Activated naive CD8-positive, alpha-beta T cell treated with anti-CD3 and anti-CD28 coated beads for 36 hours (primary cell): ENCODE measurements at places on chromosomes 6 and 20.

DNA sequence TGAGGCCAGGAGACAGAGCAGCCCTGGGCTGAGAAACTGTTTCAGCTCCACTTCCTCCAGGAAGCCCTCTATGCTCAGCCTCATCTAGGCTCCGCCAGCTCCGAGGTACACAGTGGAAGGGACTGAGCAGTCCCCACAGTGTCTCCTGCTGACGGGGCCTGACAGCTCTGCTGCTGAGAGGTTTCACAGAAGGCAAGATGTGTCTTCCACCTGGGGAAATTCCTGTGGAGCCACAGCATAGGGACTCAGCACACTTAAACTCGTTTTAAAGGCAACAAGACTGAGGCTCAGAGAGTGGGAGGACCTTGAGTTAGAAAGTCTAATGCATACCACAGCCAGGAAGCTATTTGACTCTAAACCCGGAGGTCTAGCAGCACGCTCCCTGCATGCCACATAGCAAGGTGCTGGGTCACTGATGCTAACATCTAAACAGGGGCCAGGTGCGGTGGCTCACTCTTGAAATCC is 6.8 kb downstream of the ADA start:
- no peaks in the 10 kb centered on the region for H3K27me3 ChIP-seq
- H3K4me1 ChIP-seq, result peaks cover 76% of the 10 kb centered on the region
- peak overlapping the region; percentile 82 for H3K27ac ChIP-seq
- DNase-seq, result peak; percentile 41
- H3K36me3 ChIP-seq, result peaks cover 10% of the 10 kb centered on the region

GRCh38 chr6:43668151-43669028 is 19.2 kb downstream of the MRPS18A start:
- H3K4me3 ChIP-seq, result peak overlapping the region; percentile 60
- no peaks in the 10 kb centered on the region for H3K27me3 ChIP-seq
- H3K27ac ChIP-seq, result peak overlapping the region; percentile 66
- peaks cover 37% of the 10 kb centered on the region for H3K4me1 ChIP-seq
- H3K36me3 ChIP-seq, result peaks cover 6% of the 10 kb centered on the region
- peak; percentile 65 for DNase-seq

GRCh38 chr6:44219053-44219814 is 2.5 kb downstream of the MYMX start:
- peaks cover 17% of the 10 kb centered on the region for H3K27me3 ChIP-seq
- H3K27ac ChIP-seq, result no peak overlapping the region
- H3K36me3 ChIP-seq, result peaks cover under 1% of the 10 kb centered on the region

- no peak overlapping the region for H3K27ac ChIP-seq
- peaks cover 4% of the 10 kb centered on the region for H3K27me3 ChIP-seq
- H3K4me1 ChIP-seq, result no peaks in the 10 kb centered on the region
- no peaks in the 10 kb centered on the region for H3K36me3 ChIP-seq
These were observed 125.2 kb upstream of the PMEPA1 start for GRCh38 chr20:57835074-57835452.

DNA sequence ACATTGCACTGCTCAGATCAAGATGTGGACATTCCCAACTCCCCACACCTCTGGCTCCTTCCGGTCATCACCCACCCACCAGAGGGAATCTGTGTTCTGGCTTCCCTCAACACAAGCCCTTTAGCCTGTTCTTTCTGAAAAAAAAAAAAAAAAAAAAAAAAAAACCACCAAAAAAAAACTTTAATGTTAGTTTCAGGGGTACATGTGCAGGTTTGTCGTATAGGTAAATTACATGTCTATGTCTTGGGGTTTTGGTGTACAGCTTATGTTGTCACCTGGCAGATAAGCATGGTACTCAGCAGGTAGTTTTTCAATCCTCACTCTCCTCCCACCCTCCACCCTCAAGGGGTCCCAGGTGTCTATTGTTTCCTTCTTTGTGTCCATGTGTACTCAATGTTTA is 135.8 kb upstream of the FOXA2 start:
- H3K27ac ChIP-seq, result no peak overlapping the region
- H3K4me3 ChIP-seq, result no peak overlapping the region
- no peaks in the 10 kb centered on the region for H3K36me3 ChIP-seq

- H3K4me3 ChIP-seq, result no peak overlapping the region
- H3K27me3 ChIP-seq, result no peaks in the 10 kb centered on the region
- no peaks in the 10 kb centered on the region for H3K4me1 ChIP-seq
- peaks cover 11% of the 10 kb centered on the region for H3K36me3 ChIP-seq
These were observed 45.8 kb upstream of the PNRC1 start for GRCh38 chr6:89034586-89035251.

- no peaks in the 10 kb centered on the region for H3K4me1 ChIP-seq
- H3K4me3 ChIP-seq, result no peak overlapping the region
- no peaks in the 10 kb centered on the region for H3K36me3 ChIP-seq
These were observed 223.5 kb downstream of the MEI4 start for GRCh38 chr6:77876300-77876699.

DNA sequence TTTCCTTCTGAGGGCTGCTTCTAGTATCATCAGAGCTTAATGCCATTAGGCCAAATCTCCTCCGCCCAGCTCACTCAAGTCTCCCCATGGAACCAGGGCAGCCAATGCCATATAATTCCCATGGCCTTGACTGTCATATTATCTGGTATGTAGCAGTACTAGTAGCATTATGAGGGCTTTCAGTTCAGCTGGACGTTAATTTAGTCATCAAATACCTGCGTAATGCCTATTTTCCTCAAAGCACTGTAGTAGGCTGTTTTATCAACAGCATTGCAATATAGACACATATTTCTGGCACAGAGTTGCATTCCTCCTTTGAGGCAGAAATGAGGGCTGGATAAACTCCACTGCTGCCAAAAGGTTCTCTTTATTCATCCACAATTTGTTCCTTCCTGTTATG is 1.7 kb downstream of the KCTD20 start:
- H3K4me3 ChIP-seq, result peak overlapping the region; percentile 96
- no peaks in the 10 kb centered on the region for H3K27me3 ChIP-seq
- H3K4me1 ChIP-seq, result peaks cover 46% of the 10 kb centered on the region
- no peak for DNase-seq

GRCh38 chr6:56318851-56319250 is 71.5 kb upstream of the COL21A1 start:
- H3K27me3 ChIP-seq, result peaks cover 4% of the 10 kb centered on the region
- no peaks in the 10 kb centered on the region for H3K36me3 ChIP-seq
- no peak overlapping the region for H3K4me3 ChIP-seq
- H3K4me1 ChIP-seq, result no peaks in the 10 kb centered on the region
- H3K27ac ChIP-seq, result no peak overlapping the region
- DNase-seq, result no peak

GRCh38 chr6:44833248-44833647 is 445.7 kb downstream of the CDC5L start:
- H3K27ac ChIP-seq, result peak overlapping the region; percentile 12
- H3K4me1 ChIP-seq, result peaks cover 36% of the 10 kb centered on the region
- DNase-seq, result no peak

GRCh38 chr20:48716086-48716485 is 111.7 kb downstream of the PREX1 start:
- H3K4me1 ChIP-seq, result peaks cover 82% of the 10 kb centered on the region
- H3K27me3 ChIP-seq, result no peaks in the 10 kb centered on the region
- DNase-seq, result peak; percentile 71

- peaks cover 11% of the 10 kb centered on the region for H3K27me3 ChIP-seq
- no peak overlapping the region for H3K4me3 ChIP-seq
- no peaks in the 10 kb centered on the region for H3K36me3 ChIP-seq
- H3K4me1 ChIP-seq, result no peaks in the 10 kb centered on the region
These were observed 215.1 kb downstream of the PHACTR1 start for GRCh38 chr6:12931639-12932038.

DNA sequence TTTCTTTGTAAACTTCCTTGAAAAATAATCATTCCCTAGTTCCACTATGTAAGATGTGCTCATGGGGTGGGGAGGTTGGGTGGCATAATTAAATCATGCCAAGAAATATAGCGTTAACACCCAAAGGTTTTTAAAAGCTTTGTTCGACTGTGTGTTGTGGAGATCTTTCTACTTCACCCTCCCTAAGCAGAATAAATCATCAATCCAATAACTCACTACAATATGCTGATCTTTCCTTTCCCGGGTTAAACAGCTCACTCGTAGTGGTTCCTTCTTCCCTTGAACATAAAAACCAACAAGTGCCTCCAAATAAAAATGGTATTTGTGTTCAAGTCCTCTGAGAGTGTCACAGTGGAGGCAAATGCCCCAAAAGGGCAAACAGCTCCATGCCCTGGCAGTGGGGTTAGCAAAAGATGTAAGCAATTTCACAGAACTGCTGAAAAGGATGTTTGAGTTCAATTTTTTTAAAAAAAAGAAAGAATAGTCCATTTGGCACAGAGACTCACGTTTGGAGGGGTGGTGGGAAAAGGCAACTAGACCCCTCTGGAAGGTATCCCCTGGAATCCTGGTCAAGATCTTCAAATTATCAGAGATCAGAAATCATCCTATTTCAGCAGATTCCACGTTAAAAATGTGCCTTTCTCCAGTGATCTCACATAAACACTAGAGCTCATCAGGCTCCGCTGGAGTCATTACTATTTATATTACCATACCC is 99.1 kb downstream of the TFAP2A start:
- DNase-seq, result no peak
- H3K27ac ChIP-seq, result no peak overlapping the region
- peaks cover 3% of the 10 kb centered on the region for H3K27me3 ChIP-seq
- no peaks in the 10 kb centered on the region for H3K36me3 ChIP-seq
- H3K4me3 ChIP-seq, result no peak overlapping the region
- no peaks in the 10 kb centered on the region for H3K4me1 ChIP-seq

GRCh38 chr6:21586740-21587178 is 6.8 kb upstream of the SOX4 start:
- H3K4me3 ChIP-seq, result peak overlapping the region; percentile 83
- H3K36me3 ChIP-seq, result peaks cover 2% of the 10 kb centered on the region

- no peak overlapping the region for H3K4me3 ChIP-seq
- H3K36me3 ChIP-seq, result no peaks in the 10 kb centered on the region
- peaks cover 15% of the 10 kb centered on the region for H3K27me3 ChIP-seq
- H3K27ac ChIP-seq, result no peak overlapping the region
These were observed 100.2 kb upstream of the ARMC2 start for GRCh38 chr6:108748055-108748454.

DNA sequence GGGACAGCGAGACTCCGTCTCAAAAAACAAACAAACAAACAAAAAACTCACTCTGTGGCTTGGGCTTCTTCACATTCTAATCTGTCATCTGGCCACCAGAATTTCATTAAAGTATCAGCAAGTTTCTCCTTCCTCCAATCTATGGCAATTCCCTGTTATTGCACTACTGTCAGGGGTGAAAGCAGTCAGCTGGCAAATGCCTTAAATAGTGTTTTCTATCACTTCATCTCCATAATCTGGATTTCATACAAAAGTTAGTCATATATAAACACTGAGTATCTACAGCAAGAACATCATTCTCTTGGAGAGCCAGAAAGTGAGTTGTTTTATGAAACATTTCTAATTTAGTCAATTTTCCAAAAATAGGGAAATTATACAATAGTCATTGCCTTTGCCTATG is 56.1 kb downstream of the PHACTR3 start:
- no peak overlapping the region for H3K4me3 ChIP-seq
- no peak overlapping the region for H3K27ac ChIP-seq
- H3K27me3 ChIP-seq, result peaks cover 17% of the 10 kb centered on the region
- H3K4me1 ChIP-seq, result no peaks in the 10 kb centered on the region
- DNase-seq, result no peak

GRCh38 chr6:137145421-137145820 is 28.0 kb downstream of the IL22RA2 start:
- H3K27me3 ChIP-seq, result peaks cover 6% of the 10 kb centered on the region
- H3K36me3 ChIP-seq, result no peaks in the 10 kb centered on the region
- H3K4me3 ChIP-seq, result no peak overlapping the region
- DNase-seq, result no peak
- H3K27ac ChIP-seq, result no peak overlapping the region

DNA sequence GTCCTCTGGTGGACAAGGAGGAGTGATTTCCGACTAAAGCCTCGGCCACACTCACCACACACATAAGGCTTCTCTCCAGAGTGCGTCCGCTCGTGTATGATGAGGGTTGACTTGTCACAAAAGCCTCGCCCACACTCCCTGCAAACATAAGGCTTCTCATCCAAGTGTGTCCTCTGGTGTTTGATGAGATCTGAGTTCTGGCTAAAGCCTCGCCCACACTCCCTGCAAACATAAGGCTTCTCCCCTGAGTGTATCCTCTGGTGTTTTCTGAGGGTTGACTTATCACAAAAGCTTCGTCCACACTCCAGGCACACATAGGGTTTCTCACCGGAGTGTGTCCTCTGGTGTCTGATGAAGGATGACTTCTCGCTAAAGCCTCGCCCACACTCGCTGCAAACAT is 12.9 kb upstream of the SNRPB start:
- H3K36me3 ChIP-seq, result peaks cover 59% of the 10 kb centered on the region
- H3K4me1 ChIP-seq, result no peaks in the 10 kb centered on the region
- no peak overlapping the region for H3K4me3 ChIP-seq
- H3K27me3 ChIP-seq, result no peaks in the 10 kb centered on the region
- DNase-seq, result no peak
- H3K27ac ChIP-seq, result no peak overlapping the region

- H3K27me3 ChIP-seq, result no peaks in the 10 kb centered on the region
- peak within 1 kb of the TSS; percentile 80 for H3K4me3 ChIP-seq
- peak within 1 kb of the TSS; percentile 88 for H3K27ac ChIP-seq
- H3K4me1 ChIP-seq, result peaks cover 30% of the 10 kb centered on the region
- H3K36me3 ChIP-seq, result peaks cover 28% of the 10 kb centered on the region
These were observed at the start of gene ECI2 for GRCh38 chr6:4134841-4135664. TSS of gene ECI2 (minus strand) at chr6:4135575. CDS start at chr6:4135560, 15 bp downstream.

DNA sequence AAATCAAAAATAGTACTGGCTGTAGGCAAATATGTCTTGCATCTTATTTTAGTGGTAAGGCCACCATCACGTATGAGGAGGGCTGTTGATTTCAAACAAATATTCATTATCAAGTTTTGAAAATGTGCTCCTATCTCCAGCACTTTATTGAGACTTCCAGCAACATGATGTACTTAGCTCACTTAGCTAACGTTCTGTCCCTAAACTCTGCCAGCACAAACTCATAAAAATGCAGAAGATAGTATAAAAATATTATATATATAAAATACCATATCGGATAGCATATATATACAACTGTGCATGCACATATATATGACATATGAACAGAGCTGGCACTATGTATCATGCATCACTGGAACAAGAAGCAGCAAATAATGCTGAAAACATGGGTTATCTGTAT is 762.3 kb downstream of the C6orf118 start:
- no peak overlapping the region for H3K27ac ChIP-seq
- DNase-seq, result no peak
- no peaks in the 10 kb centered on the region for H3K27me3 ChIP-seq
- H3K4me3 ChIP-seq, result no peak overlapping the region
- H3K4me1 ChIP-seq, result no peaks in the 10 kb centered on the region
- no peaks in the 10 kb centered on the region for H3K36me3 ChIP-seq

- H3K27ac ChIP-seq, result no peak overlapping the region
- H3K4me3 ChIP-seq, result no peak overlapping the region
- peaks cover 13% of the 10 kb centered on the region for H3K27me3 ChIP-seq
- H3K4me1 ChIP-seq, result peaks cover 11% of the 10 kb centered on the region
- DNase-seq, result no peak
These were observed 117.7 kb downstream of the PLEKHG1 start for GRCh38 chr6:150717419-150717818.

- H3K27ac ChIP-seq, result no peak overlapping the region
- peaks cover 53% of the 10 kb centered on the region for H3K4me1 ChIP-seq
- no peaks in the 10 kb centered on the region for H3K27me3 ChIP-seq
- H3K36me3 ChIP-seq, result peaks cover 5% of the 10 kb centered on the region
- no peak for DNase-seq
- H3K4me3 ChIP-seq, result no peak overlapping the region
These were observed 5.9 kb downstream of the CD2AP start for GRCh38 chr6:47483516-47483852.
